Fibroblast of skin of back (primary cell): ENCODE measurements at places on chromosomes 7 and 10.

DNA sequence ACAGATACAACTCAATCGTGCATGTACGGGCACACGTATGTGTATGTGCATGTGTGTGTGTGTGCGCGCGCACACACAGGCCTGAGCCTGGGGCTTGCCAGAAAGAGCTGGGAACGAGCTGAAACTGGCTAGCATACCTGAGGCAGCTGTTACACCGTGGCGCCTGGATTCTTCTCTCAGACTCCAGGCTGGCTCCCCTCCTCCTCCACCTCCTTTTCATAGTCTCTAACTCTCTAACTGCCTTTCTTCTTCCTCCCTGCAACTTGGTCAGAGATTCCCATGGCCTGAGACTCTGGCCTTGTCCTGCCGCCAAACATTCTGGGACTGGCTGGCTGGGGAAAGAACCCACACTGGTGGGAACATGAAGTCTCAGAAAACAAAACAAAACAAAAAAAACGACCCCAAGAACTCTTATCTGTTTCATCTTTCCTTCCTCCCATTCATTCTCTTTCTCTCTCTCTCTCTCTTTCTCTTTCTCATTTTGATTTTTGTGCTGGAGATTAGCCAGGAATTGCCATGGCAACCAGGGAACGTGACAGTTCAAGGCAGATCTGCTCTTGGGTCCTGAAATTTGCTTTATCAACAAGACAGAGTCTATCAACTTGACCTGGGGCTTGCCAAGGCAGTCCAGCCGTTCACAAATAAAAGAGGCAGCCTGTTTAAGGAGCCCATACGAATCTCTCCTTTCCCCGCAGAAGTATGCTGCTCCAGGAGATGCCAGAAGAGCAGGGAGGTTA is 76.8 kb upstream of the SEM1 start:
- no peak for DNase-seq

- DNase-seq, result no peak
Measured at GRCh38 chr7:55101359-55101758, 82.5 kb downstream of the EGFR start.

DNA sequence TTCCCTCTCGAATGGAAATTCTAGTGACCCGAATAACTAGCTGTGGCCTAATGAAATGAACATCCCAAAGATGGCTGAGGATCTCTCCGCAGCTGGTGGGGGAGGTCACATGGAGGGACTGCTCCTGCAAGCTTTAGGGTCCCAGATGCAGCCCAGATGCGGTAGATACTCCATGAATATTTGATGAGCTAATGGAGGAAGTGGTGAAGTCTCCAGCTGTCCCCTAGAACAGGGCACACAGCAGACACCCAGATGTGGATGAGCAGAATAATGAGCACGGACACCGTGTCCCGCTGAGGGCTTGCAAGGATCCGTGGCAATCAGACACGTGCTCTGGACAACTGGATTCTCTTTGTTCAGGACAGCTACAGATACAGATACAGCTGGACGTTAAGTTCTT is 59.2 kb downstream of the DENND2A start:
- DNase-seq, result no peak

DNA sequence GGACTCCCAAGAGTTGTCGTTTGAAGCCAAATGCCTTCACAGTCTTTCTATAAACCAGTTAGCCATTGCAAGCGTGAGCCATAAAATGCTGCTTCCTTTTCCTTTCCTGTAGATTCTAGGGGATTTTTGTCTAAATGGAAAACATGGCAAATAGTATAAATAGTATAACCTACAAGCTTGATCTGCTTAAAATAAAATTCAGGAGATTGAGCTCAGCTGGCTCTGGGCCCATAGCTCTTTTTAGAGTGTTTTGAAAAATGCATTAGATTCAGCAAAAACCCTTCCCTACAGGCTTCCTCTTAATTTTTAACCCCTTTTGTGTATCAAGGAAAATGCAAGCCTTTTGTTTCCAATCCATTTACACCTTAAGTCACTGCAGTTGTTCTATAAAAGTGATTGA is 190.1 kb upstream of the GDF10 start:
- no peak for DNase-seq

GRCh38 chr10:95841661-95842498 is 65.9 kb upstream of the CC2D2B start:
- DNase-seq, result peak; percentile 77

- DNase-seq, result peak; percentile 58
Measured at GRCh38 chr7:80941208-80941758, 22.4 kb upstream of the SEMA3C start.

DNA sequence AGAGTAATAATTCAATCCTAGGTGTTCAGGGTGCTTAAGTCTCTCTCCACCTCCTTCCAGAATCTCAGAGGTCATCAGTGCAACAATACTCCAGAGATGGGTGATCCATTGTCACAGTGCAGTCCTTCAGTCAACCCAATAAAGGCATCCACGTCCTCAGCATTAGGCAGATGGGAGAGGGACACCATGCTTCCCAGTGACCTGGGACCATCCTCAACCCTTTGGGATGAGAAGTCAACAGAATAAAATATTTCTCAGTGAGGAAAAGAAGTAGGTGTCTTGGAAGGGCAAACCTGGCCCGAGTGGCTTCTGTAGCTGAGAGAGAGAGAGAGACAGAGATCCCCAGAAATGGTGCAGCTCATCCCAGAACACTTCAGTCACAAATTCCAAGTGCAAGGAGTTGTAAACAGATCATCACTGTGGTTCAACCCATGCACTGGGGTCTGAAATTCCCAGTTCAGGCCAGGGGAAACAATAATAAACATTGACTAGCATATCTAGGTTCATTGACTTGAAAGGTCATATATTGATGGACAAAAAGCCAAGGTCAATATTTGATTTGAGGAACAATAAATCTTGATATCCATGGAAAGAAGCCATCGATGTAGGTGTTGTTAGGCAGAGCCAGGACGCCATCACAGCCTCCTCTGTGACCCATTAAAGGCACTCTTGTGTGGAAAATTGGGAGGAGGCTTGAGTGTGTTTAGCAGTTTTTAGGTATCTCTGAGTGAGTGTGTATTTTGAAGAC is 256.0 kb upstream of the ZMIZ1 start:
- DNase-seq, result no peak

GRCh38 chr7:158026636-158027265 is 560.9 kb downstream of the PTPRN2 start:
- DNase-seq, result no peak

DNA sequence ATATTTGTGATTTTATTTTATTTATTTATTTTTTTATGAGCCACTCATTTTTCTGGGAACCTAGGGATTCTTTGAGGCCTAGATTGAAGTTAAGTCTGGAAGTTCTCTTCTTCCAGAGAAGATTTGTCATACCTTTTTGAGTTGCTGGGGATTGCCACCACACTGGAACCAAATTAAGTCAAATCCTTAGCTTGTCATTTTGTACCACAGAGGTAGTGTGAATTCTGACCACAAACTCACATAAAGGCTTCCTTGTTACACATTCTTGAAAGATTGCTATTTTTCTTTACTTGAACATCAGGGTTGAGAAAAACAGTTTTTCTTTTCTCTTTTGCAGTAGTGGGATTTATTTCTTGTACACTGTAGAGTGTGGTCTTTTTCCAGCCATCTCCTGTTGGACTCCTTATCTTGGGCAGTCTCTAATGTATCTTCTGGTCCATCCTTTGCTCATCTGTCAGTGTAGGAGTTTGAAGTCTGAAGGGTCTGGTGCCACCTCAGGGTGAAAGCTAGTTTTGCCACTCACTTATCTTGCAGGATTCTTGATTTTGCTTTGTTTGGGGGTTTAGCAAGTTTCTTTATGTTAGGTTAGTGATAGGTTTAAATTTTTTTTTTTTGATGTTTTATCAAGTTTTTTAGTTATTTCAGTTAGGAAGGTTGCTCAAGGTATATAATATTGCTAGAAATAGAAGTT is 24.8 kb downstream of the PCBD1 start:
- DNase-seq, result no peak

DNA sequence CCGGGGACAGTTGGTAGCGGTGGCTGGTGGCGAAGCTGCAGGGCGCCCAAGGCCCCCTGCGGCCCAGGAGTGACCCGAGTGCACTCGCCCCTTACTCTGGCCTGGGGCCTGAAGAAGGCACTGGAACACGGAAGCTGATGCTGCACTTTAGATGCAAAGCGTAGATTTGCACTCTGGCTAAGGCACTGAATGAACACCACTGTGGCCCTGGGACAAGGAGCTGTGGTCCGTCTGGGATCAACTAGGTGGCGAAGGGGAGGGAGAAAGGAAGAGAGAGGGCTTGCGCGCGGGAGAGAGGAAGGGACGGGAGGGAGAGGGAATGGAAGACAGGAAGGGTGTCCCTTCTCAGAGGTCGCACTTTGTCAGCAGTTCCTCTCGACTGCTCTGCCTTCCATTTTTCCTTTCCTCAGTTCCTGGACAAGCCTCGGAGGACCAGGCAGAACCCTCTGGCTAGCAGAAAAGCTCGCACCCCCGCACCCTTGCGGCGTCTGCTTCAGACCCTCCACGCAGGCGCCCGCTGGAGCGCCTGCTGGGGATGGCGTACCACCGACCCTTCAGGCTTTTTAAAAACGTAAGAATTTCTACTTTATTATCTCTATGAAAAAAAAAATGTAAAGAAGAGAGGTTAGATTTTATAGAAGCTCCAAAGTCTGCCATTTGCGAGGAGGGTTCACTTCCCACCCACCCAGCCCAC is 1.2 kb downstream of the FERD3L start:
- DNase-seq, result no peak

- DNase-seq, result peak; percentile 5
Measured at GRCh38 chr7:158395780-158396278, 191.8 kb downstream of the PTPRN2 start.

DNA sequence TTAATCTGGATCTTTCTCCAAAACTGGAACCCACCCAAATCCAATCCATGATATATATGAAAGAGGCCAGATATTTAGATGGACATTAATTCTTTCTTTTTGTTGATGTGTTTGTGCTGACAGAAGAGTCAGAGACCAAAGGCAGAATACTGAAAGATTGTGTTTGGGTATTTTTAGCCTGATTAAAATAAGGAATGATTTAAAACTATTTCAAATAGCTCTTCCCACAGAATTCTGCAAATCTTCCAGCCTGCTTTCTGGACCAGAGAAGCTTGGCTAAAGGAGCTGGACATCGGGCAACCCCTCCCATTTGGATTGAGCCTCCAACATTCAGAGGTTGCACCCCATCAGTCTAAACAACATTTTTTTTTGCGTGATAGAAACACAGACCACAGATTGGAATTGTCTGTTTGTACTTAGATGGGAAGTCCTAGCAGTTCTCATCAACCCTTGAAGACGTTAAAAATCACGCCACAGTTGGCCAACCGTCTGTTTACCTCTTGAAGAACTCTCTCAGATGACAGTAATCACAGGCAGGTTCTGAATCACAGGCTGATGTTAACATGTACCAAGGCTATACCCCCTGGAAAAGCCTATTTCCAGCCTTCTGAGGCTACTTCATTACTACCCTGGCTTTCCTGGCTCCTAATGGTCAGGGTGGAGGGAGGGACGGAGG is 155.2 kb upstream of the NRP1 start:
- no peak for DNase-seq

- no peak for DNase-seq
Measured at GRCh38 chr10:94383530-94383929, 18.8 kb upstream of the TBC1D12 start.
